ENCODE measurements at places on chromosomes 5 and 9.

DNA sequence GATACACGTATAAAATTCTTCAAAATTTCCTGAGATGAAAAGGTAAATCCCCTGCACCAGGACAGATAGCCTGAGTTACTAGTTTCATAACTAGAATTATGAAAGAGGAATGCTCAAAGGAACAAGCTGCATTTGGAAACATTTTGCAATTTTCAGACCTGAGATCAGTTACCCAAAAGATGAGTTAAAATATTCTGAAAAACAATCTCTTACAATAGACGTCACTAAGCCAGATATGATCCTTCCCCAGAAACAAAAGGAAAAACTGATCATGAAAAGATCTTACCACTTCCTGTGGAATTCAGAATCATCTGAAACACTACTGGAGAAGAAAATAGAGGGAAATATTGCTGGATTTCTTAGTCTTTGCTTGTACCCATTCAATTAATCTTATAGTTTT lies 204.7 kb downstream of the ARRDC3 start:
- DNase-seq: no peak

DNA sequence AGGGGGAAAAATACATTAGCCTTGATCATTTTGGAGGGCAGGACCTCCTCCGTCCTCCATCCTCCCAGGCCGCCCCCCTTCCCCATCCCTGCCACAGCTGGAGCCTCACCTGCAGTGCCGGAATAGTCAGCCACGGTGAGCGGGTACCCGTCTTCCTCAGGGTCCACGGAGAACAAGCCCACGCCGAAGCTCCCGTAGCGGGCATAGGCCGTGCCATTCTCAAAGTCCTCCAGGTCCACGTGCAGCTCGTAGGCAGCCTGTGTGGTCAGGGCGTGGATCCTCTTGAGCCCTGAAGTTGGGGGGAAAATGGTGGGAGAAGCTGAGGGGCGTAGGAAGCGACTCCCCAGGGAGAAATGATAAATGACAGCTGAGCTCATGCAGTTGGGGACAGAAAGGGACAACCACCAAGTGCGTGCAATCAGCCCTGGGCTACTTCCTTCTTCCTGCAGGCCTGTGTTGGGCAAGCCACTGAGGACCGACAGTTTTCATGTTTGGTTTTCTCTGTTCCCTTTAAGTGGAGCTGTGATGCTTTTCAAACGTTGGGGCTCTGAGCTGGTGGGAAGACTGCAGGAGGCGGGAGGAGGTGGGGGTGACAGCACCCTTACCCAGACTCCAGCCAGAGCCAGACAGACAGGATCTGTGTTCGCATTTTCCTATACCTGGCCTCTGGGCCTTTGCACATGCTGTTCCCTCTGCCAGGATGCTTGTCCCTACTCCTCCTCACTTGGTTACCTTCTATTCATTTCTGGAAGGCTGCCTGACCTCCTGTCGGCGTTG lies 8.7 kb upstream of the QRFP start:
- DNase-seq: no peak

DNA sequence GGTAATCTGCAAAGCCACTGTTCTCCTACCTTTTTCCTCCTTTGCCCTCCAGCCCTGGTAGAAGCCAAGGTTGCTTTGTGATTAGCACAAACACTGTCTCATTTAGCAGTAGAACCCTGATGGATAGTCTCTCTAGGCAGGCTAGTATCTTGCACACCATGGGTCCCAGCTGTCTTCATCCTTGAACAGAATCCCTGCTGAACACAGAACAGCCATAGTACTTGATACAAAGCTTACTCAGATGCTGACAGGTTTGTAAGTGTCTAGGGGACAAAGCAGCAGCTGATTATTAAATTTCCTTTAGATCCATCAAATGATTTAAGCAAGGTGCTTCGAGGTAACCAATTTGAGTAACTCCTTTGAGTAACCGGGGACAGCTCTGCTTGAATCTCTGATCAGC lies 163.7 kb upstream of the PPP1R2B start:
- DNase-seq: no peak

GRCh38 chr9:14501366-14501765 lies 187.4 kb upstream of the NFIB start:
- DNase-seq: no peak

DNA sequence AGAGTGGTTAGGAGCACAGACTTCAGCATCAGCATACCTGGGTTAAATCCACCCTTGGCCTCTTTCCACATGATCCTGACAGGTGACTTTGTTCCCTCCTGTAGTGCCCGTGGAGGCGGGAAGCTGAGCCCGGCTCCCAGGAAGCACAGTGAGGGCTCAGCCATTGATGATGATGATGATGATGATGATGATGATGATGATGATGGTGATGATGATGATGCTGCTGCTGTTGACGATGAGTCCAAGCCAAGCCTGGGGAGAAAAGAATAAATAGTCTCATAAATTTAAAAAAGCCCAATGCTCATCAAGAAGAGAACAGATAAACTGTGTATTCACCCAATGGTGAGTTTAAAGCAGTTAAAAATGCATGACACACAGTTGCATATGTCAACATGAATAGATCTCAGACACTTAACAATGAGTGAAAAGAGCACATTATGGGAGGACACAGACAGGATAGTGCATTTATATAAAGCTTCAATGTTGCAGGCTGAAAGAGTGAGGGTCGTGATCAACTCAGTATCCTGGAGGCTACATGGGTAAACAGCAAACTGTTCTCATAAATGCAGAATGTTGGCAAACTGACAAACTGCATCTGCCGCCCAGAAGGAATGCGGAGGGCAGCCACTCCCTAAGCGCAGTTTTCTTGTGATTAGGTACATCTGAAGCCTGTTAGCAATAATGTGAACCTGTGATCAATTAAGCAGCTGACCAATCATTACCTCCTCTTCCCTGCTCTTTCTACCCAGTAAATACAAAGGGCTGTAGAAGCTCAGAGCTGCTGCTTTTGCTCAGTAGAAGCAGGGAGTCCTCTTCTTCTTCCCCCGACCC lies 11.7 kb upstream of the CFAP157 start:
- DNase-seq: no peak

GRCh38 chr5:76367623-76368371 lies 35.3 kb upstream of the IQGAP2 start:
- no peak for DNase-seq

Data from CD4-positive, CD25-positive, alpha-beta regulatory T cell (primary cell).